ENCODE measurements at places on chromosomes 16 and 17. TPM values are rescaled to one million over a fixed set of nuclear protein-coding genes. Genes with fewer than 3 reads are reported as not detected.
A peak's percentile ranks its signal among the peaks of the same experiment; 100 is the strongest.

GRCh38 chr16:3949946-3950342 is 69.4 kb upstream of the CREBBP start:
- H3K27ac ChIP-seq, result no peak overlapping the region
- no peaks in the 10 kb centered on the region for H3K4me1 ChIP-seq
- H3K36me3 ChIP-seq, result no peaks in the 10 kb centered on the region
- no peaks in the 10 kb centered on the region for H3K27me3 ChIP-seq

DNA sequence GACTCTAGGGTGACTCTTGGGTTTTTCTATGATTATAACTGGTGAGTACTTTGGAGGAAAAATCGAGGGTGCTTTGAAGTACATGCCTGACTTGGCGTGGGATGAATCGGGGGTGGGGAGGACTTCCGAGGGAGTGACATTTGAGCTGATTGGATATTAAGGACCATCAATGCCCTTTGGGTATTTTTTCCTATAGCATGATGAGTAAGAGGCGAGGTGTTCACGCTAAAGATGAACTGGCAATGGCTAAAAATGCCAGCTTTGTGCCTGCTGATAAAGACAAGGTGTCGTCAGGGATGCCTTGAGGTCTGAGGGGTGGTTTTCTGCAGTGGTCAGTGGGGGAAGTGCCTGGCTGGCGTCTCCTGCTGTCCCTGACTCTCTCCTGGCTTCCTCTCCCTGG is 25.3 kb downstream of the USP43 start:
- H3K4me1 ChIP-seq, result peaks cover 5% of the 10 kb centered on the region
- DNase-seq, result no peak
- H3K4me3 ChIP-seq, result no peak overlapping the region
- no peaks in the 10 kb centered on the region for H3K27me3 ChIP-seq

Gene ATP1B2
- 19.8 TPM for total RNA-seq

- DNase-seq, result no peak
- H3K27me3 ChIP-seq, result no peaks in the 10 kb centered on the region
- H3K27ac ChIP-seq, result no peak overlapping the region
Measured at GRCh38 chr16:19523184-19523558, 571 bp upstream of the CCP110 start.

- DNase-seq, result no peak
- no peak overlapping the region for H3K27ac ChIP-seq
- H3K4me3 ChIP-seq, result no peak overlapping the region
Measured at GRCh38 chr16:2586901-2587480, 49.2 kb downstream of the PDPK1 start.

GRCh38 chr17:49687878-49688491 is 10.1 kb upstream of the SPOP start:
- H3K36me3 ChIP-seq, result no peaks in the 10 kb centered on the region
- no peaks in the 10 kb centered on the region for H3K4me1 ChIP-seq
- no peak overlapping the region for H3K4me3 ChIP-seq
- DNase-seq, result no peak
- no peaks in the 10 kb centered on the region for H3K27me3 ChIP-seq

- H3K27me3 ChIP-seq, result peaks cover 8% of the 10 kb centered on the region
- no peak overlapping the region for H3K4me3 ChIP-seq
- H3K27ac ChIP-seq, result no peak overlapping the region
- H3K36me3 ChIP-seq, result no peaks in the 10 kb centered on the region
Measured at GRCh38 chr17:81534157-81535006, 6.2 kb downstream of the FSCN2 start.

GRCh38 chr16:1325673-1326371 is 7.6 kb upstream of the BAIAP3 start:
- H3K4me3 ChIP-seq, result no peak overlapping the region
- peaks cover 16% of the 10 kb centered on the region for H3K36me3 ChIP-seq
- H3K4me1 ChIP-seq, result no peaks in the 10 kb centered on the region
- no peaks in the 10 kb centered on the region for H3K27me3 ChIP-seq

DNA sequence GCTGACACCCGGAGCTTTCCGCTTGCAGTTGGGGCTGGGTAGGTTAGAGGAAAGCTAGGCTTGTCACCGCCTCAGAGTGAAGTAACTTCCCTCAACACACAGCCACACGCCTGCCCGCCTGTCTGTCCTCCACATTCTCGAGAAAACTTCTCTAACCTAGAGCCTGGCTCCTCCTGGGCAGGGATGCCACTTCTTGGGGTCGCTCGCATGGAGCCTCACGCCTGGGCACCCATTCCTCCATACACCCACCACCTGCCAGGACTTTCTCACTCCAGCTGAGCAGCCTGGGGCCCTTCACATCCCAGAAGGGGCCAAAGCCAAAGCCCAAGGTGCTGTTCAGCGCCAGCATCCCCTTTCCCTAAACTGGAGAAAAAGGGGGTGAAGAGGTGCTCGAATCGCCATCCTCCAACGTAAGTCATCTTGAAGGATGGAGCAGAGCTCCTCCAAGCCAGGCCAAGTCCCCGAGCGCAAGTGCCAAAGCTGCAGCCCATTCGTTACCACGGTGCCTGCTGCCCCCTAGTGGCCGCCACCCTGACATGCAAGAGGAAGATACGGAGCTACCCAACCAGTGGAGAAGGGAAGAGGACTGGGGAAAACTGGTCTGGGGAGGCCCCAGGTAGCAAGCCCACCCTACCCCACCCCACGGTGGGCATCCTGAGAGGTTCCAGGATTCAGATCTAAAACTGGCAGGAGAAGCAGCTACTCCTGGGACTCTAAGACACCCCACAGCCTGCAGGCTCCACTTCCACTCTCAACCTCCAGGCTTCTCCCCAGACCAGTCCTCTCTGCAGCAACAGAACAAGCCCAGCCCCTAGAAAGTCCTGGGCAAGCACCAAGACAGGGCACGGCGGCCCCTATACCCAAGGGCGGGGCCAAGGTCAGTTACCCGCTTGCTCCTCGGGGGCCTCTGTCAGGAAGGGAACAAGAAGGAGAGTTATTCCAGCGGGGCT is 63.1 kb downstream of the MYO18A start:
- H3K27me3 ChIP-seq, result no peaks in the 10 kb centered on the region
- no peak overlapping the region for H3K4me3 ChIP-seq
- peaks cover 11% of the 10 kb centered on the region for H3K4me1 ChIP-seq

Gene SNF8
- 133 TPM for total RNA-seq

Gene AANAT
- total RNA-seq, result not detected

GRCh38 chr16:85321509-85322271 is 209.4 kb upstream of the CIBAR2 start:
- no peak overlapping the region for H3K4me3 ChIP-seq
- no peak for DNase-seq
- peaks cover 4% of the 10 kb centered on the region for H3K4me1 ChIP-seq

- no peaks in the 10 kb centered on the region for H3K27me3 ChIP-seq
- no peak overlapping the region for H3K27ac ChIP-seq
- H3K4me1 ChIP-seq, result no peaks in the 10 kb centered on the region
- H3K4me3 ChIP-seq, result no peak overlapping the region
Measured at GRCh38 chr16:89583895-89584644, 8.5 kb downstream of the CPNE7 start.

DNA sequence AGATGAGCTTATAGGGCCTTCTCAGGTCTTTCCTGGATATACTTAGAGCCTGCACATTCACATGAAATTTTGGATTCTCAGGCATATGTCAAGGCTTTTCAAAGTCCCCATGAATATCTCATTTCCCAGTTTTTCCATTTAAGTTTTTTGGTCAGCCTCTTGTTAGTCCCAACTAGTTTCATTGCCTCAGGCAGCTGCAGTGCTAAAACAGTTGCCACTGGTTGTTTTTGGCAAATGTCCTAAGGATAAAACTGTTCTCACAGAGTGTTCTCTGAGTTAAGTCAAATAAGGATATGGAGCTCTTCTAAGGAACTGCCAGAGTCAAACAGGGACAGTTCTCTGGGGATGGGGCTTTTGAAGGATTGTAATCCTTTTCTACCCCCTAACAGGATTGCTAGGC is 39.9 kb upstream of the ABCC11 start:
- no peaks in the 10 kb centered on the region for H3K27me3 ChIP-seq
- H3K27ac ChIP-seq, result no peak overlapping the region
- DNase-seq, result no peak
- H3K4me3 ChIP-seq, result no peak overlapping the region

Gene TMC6
- 73.1 TPM for total RNA-seq

GRCh38 chr16:55494994-55495421 is 13.9 kb upstream of the LPCAT2 start:
- H3K27me3 ChIP-seq, result no peaks in the 10 kb centered on the region
- H3K27ac ChIP-seq, result no peak overlapping the region
- H3K4me3 ChIP-seq, result no peak overlapping the region
- H3K4me1 ChIP-seq, result no peaks in the 10 kb centered on the region
- no peak for DNase-seq

Gene VMO1
- total RNA-seq, result not detected

DNA sequence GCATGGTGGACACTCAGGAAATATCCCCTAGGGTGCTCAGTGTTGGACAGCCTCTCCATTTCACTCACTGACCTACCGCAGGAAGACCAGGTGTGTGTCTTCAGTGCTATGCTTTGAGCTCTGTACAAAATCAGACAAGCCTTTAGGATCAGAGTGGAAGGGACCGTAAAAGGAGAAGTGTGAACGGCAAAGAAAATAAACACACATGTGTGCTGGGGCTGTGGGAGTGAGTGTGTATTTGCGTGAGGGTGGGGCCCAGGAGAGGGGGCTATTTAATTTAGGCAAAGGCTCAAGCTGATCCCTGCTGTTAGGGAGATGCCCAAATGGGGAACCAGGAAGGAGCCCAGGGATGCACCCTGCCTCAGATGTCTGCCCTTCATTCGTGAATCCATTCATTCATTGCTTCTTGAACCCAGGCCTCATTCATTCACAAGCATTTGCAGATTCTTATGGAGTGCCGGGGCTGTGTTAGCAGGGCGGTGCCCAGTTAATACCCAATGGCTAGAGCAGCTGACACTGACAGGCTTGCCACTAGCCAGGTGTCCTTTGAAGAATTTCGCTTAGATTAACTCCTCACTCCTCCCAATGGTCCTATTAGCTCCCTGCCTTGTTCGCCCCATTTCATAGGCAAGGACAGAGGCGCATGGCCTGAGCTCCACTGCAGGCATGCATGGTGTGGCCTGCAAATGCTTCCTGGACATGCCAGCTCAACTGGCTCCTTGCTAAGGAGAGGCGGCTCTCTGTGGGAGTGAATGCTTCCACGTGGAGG is 296.7 kb upstream of the FOXF1 start:
- H3K27ac ChIP-seq, result no peak overlapping the region
- no peaks in the 10 kb centered on the region for H3K4me1 ChIP-seq
- H3K4me3 ChIP-seq, result no peak overlapping the region
- H3K27me3 ChIP-seq, result no peaks in the 10 kb centered on the region
- H3K36me3 ChIP-seq, result no peaks in the 10 kb centered on the region

Gene FOXJ1
- 4.9 TPM for total RNA-seq

DNA sequence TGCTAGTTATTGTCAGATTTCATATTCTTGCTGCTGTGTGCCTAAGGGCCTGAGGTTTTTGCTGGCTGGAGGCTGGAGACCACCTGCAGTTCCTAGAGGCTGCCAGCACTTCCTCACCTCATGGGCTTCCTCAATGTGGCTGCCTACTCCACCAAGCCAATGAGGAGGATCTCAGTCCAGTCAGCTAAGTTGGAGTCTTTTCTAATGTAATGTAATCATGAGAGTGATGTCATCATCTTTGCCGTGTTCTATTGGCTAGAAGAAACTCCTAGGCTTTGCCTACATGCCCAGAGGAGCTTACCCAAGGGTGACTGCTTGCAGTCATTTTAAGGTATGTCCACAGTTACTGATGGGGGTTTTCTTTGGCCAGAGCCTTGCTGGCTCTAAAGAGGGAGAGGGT is 53.0 kb downstream of the SOCS3 start:
- H3K27me3 ChIP-seq, result no peaks in the 10 kb centered on the region
- no peak overlapping the region for H3K4me3 ChIP-seq
- no peaks in the 10 kb centered on the region for H3K4me1 ChIP-seq
- no peak for DNase-seq

GRCh38 chr16:67936880-67937605 is 393 bp upstream of the PSMB10 start:
- H3K4me1 ChIP-seq, result no peaks in the 10 kb centered on the region
- H3K4me3 ChIP-seq, result peak overlapping the region; percentile 94
- no peak for DNase-seq
- no peaks in the 10 kb centered on the region for H3K27me3 ChIP-seq

DNA sequence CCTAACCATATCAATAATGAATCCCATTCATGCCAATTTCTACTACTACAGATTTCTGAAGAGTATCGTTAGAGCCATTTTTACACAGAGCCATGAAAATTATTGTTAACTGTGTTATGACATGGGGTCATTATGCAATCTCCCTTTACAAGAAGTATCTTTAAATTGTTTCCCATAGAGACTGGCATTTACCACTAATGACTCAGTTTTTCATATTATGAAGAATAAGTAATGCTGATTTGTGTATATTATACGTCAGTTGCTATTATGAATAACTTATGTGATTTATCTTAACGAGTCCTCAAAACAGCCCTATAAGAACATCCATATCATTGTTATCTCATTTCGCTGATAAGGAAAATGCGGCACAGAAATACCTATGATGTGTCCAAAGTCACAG is 173.8 kb downstream of the KCNJ2 start:
- no peaks in the 10 kb centered on the region for H3K36me3 ChIP-seq
- DNase-seq, result no peak
- no peak overlapping the region for H3K4me3 ChIP-seq
- H3K27ac ChIP-seq, result no peak overlapping the region
- no peaks in the 10 kb centered on the region for H3K27me3 ChIP-seq

Gene IRF8
- 0.96 TPM for total RNA-seq

- DNase-seq, result peak; percentile 86
- no peaks in the 10 kb centered on the region for H3K4me1 ChIP-seq
- H3K36me3 ChIP-seq, result no peaks in the 10 kb centered on the region
- H3K27me3 ChIP-seq, result peaks cover 2% of the 10 kb centered on the region
- no peak overlapping the region for H3K27ac ChIP-seq
Measured at GRCh38 chr17:44331249-44331760, 6.7 kb upstream of the SLC25A39 start.

Gene LHX1
- 0.93 TPM for total RNA-seq

GRCh38 chr16:3797473-3797872 is 80.1 kb upstream of the TRAP1 start:
- no peaks in the 10 kb centered on the region for H3K36me3 ChIP-seq
- no peak for DNase-seq
- no peak overlapping the region for H3K27ac ChIP-seq
- no peak overlapping the region for H3K4me3 ChIP-seq
- no peaks in the 10 kb centered on the region for H3K4me1 ChIP-seq
- no peaks in the 10 kb centered on the region for H3K27me3 ChIP-seq

DNA sequence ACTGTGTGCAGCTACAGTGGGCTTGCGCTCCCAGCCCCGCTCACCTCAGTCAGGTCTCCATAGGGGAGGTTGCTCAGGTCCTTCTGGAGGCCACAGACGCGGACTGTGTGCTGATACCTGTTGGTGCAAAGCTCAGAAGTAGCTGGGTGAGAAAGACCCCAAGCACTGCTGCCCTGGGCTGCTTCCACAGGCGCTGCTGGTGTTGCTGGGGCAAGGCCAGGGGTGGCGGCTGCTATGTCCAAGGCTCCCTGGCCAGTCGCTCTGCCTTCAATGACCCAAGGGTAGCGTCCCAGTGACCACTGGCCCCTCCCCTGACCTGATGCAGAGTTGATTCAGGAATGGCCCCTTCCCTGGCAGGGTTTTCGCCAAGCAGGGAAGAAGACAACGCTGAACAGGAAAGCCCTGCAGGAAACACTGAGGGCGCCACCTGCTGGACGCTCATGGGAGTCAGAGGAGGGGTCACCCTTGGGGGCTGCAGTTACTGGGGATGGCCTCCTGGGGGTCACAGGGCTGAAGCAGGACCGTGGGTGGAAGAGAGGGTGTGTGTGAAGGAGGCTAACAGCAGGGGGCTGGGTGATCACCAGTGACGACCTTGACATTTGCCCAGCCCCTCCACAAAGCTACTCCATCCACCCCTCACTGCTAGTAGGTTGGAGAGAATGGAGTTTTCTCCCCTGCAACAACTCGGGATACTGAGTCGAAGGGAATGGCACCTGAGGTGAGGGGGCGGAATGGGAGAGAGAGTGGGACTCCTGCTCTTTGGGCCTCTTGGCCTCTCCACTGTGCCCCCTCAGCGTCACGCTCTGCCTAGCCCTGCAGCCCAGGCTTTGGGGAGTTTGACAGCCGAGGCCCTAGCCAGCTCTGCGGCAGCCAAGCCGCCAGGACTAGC is 38.3 kb downstream of the ABCC12 start:
- H3K4me1 ChIP-seq, result no peaks in the 10 kb centered on the region
- no peak overlapping the region for H3K27ac ChIP-seq
- H3K27me3 ChIP-seq, result no peaks in the 10 kb centered on the region
- no peaks in the 10 kb centered on the region for H3K36me3 ChIP-seq

Data from H1 (cell line).